Colonic mucosa (tissue), 4 donors: ENCODE measurements at places on chromosomes 7 and 10.

DNA sequence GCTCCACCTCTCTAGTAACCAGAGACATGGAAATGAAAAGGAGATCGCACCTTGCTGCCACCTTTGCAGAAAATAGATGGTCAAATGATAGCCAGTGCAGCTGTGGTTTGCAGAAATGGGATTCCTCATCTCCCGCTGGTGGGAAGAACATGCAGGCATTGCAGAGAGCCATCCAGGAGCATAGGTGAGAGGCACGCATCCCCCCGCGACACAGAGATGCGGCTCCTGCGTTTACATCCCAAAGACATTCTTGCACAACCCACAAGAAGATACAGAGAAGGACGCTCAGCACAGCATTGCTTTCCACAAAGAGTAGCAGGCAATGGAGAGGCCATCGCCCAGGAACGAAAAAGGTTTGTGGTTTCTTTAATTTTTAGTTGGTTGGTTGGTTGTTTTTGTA, 56.2 kb downstream of the OAT start:
- H3K4me3 ChIP-seq: no peak overlapping the region
- no peaks in the 10 kb centered on the region for H3K4me1 ChIP-seq
- H3K27me3 ChIP-seq: no peaks in the 10 kb centered on the region
- no peaks in the 10 kb centered on the region for H3K36me3 ChIP-seq
- no peak overlapping the region for H3K27ac ChIP-seq

DNA sequence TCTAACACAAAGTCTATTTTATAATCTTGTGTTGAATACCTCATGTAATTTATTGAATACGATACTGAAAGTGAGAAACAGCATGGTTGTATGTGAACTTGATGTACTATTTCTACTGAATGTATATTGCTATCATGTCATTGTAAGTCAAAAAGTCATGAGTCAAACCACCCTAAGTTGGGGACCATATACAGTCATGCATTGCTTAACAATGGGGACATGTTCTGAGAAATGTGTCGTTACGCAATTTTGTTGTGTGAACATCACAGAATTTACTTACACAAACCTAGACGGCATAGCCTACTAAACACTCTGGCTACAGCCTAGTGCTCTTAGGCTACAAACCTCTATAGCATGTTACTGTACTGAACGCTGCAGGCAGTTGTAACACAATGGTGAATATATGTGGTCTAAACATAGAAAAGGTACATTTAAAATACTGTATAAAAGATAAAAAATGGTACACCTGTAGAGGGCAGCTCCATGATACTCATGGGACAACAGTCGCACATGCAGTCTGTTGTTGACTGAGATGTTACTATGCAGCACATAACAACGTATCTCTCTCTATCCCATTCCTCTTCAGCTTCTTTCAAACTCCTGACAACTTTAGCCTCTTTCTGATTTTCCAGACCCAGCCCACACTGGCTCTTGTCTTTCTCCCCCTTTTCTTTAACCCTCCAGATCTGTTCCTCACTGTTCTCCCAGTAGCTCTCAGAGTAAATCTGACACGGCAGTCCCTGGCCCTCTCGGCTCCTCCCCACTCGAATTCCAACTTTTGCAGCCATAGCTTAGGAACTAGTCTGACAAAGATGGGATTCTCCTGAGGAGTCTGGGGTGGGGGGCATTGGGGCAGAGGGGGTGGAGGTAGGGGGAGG, 90.1 kb downstream of the SNX10 start:
- no peaks in the 10 kb centered on the region for H3K27me3 ChIP-seq
- no peaks in the 10 kb centered on the region for H3K36me3 ChIP-seq
- H3K4me3 ChIP-seq: no peak overlapping the region
- no peaks in the 10 kb centered on the region for H3K4me1 ChIP-seq

DNA sequence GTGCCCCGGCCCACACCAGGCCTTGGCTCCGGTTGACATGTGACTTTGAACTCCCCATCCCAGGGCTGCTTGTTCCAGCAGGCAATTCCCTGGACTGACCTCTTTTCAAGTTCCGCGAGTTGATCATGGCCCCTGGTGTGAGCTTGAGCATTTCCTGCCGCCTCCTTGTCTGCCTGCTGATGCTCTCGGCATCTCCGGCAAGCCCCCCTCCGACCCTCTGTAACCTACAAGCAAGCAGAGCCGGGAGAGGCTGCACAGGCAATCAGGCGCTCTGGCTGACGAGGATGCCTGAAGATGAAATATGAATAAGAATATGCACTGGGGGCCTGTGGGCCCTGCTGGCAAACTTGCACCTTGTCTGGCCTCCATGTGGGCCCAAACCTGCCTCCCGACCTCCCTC, 304.9 kb upstream of the MKI67 start:
- H3K4me3 ChIP-seq: no peak overlapping the region
- no peaks in the 10 kb centered on the region for H3K36me3 ChIP-seq
- H3K27ac ChIP-seq: no peak overlapping the region
- H3K27me3 ChIP-seq: no peaks in the 10 kb centered on the region
- no peak for DNase-seq
- no peaks in the 10 kb centered on the region for H3K4me1 ChIP-seq

DNA sequence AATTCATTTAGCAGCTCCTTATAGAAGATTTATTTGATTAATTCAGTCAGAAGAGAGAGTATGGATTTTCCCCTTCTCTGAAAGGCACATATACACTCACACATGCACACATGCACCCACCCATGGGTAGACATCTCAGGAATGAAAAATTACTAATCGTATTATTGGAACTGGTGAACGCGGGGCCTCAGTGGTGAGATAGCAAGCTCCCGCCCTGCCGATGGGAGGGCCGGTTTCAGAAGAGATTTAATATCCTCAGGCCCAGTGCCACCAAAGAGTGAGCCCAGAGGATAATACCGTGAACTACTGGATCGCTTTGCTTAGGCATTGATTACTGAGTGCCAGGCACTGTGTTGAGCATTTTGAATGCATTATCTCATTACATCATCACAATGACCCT, 38.0 kb upstream of the EMX2 start:
- no peaks in the 10 kb centered on the region for H3K36me3 ChIP-seq
- no peaks in the 10 kb centered on the region for H3K4me1 ChIP-seq
- no peak for DNase-seq
- no peaks in the 10 kb centered on the region for H3K27me3 ChIP-seq
- no peak overlapping the region for H3K4me3 ChIP-seq

- H3K4me1 ChIP-seq: peaks cover 5% of the 10 kb centered on the region
- H3K4me3 ChIP-seq: no peak overlapping the region
- H3K27me3 ChIP-seq: peaks cover 15% of the 10 kb centered on the region
- no peak overlapping the region for H3K27ac ChIP-seq
- no peaks in the 10 kb centered on the region for H3K36me3 ChIP-seq
- no peak for DNase-seq
Observed at GRCh38 chr10:75406462-75407223, 5.1 kb upstream of the ZNF503 start.

DNA sequence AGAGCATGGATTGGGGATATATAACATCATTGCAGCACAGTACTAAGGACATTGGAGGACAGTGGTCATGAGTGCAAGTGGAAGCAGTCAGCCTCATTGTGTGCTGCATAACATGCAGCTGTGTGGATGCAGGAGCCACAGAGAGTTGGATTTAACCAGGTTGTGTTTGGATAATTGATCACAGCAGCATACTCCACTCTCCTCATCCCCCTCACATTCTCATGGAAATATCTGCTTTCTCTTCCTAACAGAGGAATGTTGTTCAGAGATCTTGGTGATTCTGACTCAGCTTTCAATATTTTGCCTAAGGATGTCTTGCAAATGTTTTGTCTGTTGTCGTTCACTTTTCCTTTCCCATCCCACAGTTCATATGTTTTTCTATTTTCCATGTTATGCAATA, 31.8 kb upstream of the LSM8 start:
- H3K4me1 ChIP-seq: no peaks in the 10 kb centered on the region
- no peaks in the 10 kb centered on the region for H3K36me3 ChIP-seq
- no peak overlapping the region for H3K4me3 ChIP-seq
- H3K27ac ChIP-seq: no peak overlapping the region
- no peak for DNase-seq

DNA sequence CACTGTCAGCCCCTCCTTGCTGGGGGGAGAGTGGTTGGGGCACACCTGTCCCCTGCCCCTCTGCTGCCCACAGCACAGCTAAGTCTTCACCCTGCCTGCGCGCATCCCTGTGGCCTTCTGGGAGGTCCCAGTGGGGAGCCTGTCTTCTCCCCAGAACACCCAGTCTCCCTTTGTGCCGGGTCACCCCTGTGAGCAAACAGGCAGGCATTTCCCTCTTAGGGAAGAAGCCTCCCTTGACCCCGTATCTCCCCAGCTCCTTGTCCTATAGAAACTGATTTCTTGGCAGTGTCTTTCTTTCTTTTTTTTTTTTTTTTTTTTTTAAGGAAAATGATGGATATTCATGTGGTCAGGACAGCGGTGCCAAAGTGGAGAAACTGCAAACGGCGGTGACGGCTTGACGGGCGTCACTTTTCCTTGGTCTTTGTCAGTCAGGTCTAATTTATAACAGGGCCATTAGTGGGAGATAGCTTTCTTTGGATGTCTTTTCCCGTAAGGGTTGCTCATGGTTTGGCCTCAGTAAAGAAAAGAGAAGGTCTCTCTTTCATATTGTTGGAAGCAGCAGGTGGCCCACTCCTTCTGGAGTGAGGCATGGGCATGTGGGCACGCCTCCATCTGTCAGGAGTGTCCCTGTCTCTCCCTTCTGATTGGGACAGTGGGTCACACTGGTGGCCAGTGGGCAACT, 115.3 kb downstream of the NKX6-2 start:
- DNase-seq: no peak
- H3K27ac ChIP-seq: no peak overlapping the region
- H3K4me3 ChIP-seq: no peak overlapping the region

DNA sequence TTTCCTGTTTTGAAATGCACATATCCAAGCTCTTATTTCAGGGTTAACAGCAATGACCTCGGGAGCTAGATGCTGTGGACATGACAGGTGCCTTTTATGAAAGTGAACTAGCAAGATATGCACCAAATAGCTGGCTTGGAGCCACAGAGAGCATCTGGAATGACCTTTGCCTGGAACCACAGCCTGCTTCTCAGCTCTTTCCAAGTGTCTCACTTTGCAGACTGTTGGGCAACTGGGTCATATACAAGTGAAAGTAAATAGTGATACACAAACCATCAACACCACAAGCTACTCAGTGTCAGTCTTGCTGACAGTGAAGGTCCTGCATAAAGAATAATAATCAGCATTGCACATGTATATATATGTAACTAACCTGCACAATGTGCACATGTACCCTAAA, 183.5 kb downstream of the RNF133 start:
- no peak overlapping the region for H3K27ac ChIP-seq
- DNase-seq: no peak
- H3K36me3 ChIP-seq: no peaks in the 10 kb centered on the region

DNA sequence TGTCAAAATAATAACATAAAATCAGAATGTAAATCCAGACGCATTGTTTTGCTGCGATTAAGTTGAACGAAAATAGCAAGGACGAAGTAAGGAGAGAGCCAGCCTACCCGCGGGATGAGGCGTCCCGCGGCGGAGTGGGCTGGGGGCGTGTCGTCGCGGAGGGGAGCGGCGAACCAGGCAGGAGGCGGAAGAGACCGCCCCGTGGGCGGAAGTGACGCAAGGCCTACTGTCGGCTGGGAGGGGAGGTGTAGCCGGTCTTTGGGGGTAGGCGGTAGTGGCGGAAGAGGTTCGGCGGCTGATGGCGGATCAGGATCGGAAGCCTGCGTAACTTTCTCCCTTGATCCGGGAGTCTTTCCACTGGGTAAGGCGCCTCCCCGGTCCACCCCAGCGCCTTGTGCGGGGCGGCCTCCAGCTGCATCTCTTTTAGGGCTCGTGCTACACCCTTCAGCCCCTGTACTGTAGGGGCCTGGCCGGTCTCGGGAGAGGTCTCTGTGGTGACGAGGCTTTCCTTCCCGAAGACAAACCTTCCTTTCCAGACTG, at the start of gene TAX1BP1:
TAX1BP1 (plus strand) TSS at position 254 of the 540 bp plus-strand sequence. CDS start 8,363 bp downstream, outside the sequence.
- H3K27me3 ChIP-seq: no peaks in the 10 kb centered on the region
- no peaks in the 10 kb centered on the region for H3K36me3 ChIP-seq
- peak; percentile 97 for DNase-seq
- H3K4me3 ChIP-seq: peak within 1 kb of the TSS; percentile 94

- no peaks in the 10 kb centered on the region for H3K4me1 ChIP-seq
- no peaks in the 10 kb centered on the region for H3K27me3 ChIP-seq
- H3K27ac ChIP-seq: no peak overlapping the region
Observed at GRCh38 chr7:40915071-40915470, 780.3 kb downstream of the SUGCT start.

- no peaks in the 10 kb centered on the region for H3K4me1 ChIP-seq
- H3K4me3 ChIP-seq: no peak overlapping the region
Observed at GRCh38 chr7:31716355-31716754, 29.3 kb downstream of the PPP1R17 start.

- H3K27me3 ChIP-seq: no peaks in the 10 kb centered on the region
- H3K4me3 ChIP-seq: no peak overlapping the region
- peak; percentile 79 for DNase-seq
- peaks cover 5% of the 10 kb centered on the region for H3K4me1 ChIP-seq
- H3K36me3 ChIP-seq: no peaks in the 10 kb centered on the region
Observed at GRCh38 chr10:110803830-110804338, 67.8 kb upstream of the PDCD4 start.

GRCh38 chr10:129940617-129941198, 23.4 kb downstream of the EBF3 start:
- H3K4me3 ChIP-seq: no peak overlapping the region
- no peak overlapping the region for H3K27ac ChIP-seq
- no peak for DNase-seq
- H3K36me3 ChIP-seq: no peaks in the 10 kb centered on the region
- peaks cover 4% of the 10 kb centered on the region for H3K27me3 ChIP-seq

DNA sequence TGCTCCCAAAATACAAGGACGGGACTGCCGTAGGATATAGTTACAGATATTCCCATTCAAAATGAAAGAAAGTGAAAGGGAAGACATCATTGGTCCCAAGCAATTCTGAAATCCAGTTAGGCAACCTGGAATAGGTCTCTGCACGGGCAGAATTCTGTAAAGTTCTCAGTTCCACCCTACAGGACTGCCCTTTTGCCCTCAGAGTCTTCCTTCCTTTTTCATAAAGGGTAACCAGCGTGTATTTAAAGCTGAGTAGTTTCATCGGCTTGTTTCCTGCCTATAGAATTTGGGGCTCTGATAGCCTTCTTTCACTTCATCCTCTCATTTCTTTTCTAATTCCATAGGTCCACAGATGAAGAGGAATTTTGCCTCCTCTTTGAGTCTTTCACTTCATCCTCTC, 20.0 kb downstream of the COPG2 start:
- no peak overlapping the region for H3K4me3 ChIP-seq
- no peaks in the 10 kb centered on the region for H3K4me1 ChIP-seq
- H3K27me3 ChIP-seq: no peaks in the 10 kb centered on the region
- H3K27ac ChIP-seq: no peak overlapping the region

GRCh38 chr10:130491693-130492050, 355.5 kb downstream of the GLRX3 start:
- no peaks in the 10 kb centered on the region for H3K27me3 ChIP-seq
- no peaks in the 10 kb centered on the region for H3K36me3 ChIP-seq
- DNase-seq: no peak
